WTC11 (cell line): ENCODE measurements at places on chromosomes 12 and 14. TPM values are rescaled to one million over a fixed set of nuclear protein-coding genes. Genes with fewer than 3 reads are reported as not detected.

Gene CCDC196
- total RNA-seq, result not detected in 3 replicates

Gene MAP3K9
- total RNA-seq, result 28.0 to 29.6 TPM (median 29.4 TPM) in 3 replicates

Gene CPNE6
- not detected in 3 replicates for total RNA-seq

Gene DIO2
- total RNA-seq, result 0.02 to 0.04 TPM (median 0.02 TPM) in 3 replicates

Gene RASSF9
- total RNA-seq, result 0.25 to 0.33 TPM (median 0.30 TPM) in 3 replicates

Gene C3AR1
- total RNA-seq, result 0.09 TPM in 2 of 3 replicates, not detected in the other

Gene THAP2
- total RNA-seq, result 6.4 to 9.0 TPM (median 8.3 TPM) in 3 replicates

Gene NPFF
- total RNA-seq, result 0.57 to 0.80 TPM (median 0.59 TPM) in 3 replicates

Gene STRN3
- 37.1 to 40.8 TPM (median 40.4 TPM) in 3 replicates for total RNA-seq
